ENCODE measurements at places on chromosomes 7 and 10. TPM values are rescaled to one million over a fixed set of nuclear protein-coding genes. Genes with fewer than 3 reads are reported as not detected.
A peak's percentile ranks its signal among the peaks of the same experiment; 100 is the strongest.

Gene CNTNAP2
- total RNA-seq = 14.7 TPM

Gene FZD1
- 8.1 TPM for total RNA-seq

DNA sequence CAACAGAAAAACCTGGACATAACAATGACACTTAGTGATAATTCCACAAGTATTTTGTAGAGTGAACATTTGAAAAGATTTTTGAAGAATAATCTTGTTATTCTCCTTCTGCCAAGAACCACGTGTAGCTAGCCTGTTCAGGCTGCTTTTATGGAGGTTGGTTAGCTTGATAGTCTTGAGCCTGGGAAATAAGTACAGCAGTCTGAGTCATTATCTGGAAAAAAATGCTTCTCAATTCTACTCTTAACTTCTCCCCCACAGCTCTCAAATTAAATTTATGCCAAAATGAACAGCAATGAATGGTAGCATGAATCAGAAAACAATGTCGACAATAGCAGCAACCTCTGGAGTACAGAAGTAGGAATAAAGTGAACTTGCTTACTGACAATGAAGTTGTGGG, 63.2 kb downstream of the GPR37 start:
- H3K36me3 ChIP-seq = no peaks in the 10 kb centered on the region
- DNase-seq = no peak

DNA sequence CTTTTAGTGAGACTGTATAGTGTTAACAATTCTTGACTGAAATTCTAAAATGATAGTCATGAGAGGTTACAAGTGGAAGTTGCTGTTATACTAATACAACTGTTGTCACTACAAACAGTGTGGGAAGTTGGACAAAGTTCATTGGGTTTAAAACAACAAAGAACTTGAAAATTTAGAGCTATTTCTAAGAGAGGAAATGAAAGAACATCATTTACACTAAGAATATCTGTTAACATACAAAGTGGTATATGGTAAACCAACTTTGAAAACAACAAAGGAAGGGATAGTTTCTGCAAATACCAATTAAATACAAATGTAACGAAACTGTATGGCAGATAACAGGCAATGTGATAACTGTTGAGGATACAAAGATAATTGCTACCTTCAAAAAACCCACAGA, 11.6 kb downstream of the MTPN start:
- no peak overlapping the region for H3K4me3 ChIP-seq
- H3K27me3 ChIP-seq = no peaks in the 10 kb centered on the region
- DNase-seq = no peak
- H3K36me3 ChIP-seq = no peaks in the 10 kb centered on the region

DNA sequence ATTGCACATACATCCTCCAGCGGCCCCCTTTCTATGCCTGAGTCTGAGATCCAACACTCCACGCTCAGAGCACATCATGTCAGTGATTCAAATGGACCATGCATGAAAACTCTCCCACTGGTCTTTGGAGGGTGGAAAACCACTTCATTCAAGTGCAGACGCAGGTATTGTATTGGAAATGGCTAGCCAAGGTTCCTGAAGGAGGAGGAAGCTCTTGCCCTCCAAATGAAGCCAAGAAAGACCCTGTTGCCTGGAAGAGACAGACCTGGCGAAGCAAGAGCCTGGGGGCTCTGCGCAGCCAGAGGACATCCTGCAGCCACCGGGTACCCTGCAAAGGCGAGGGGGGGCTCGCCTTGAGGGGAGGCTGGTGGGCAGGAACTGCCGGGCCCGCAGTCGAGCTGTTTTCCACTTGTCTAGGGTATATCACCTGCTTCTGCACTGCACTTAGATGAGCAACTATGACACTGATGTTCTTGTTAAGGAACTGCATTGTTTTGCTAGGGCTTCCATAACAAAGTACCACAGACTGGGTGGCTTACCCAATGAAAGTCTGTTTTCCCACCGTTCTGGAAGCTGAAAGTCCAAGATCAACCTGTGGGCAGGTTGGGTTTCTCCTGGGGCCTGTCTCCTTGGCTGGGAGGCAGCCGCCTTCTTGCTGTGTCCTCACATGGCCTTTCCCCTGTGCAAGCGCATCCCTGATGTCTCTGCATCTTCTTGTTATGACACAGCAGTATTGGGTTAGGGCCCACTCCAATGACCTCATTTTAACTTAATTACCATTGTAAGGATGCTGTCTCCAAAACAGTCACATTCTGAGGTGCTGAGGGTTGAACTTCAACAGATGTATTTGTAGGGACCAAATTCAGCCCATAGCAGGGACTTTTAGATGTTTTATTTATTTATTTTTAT, 233.4 kb downstream of the ARHGAP12 start:
- H3K27me3 ChIP-seq = no peaks in the 10 kb centered on the region
- H3K4me3 ChIP-seq = no peak overlapping the region
- peaks cover 3% of the 10 kb centered on the region for H3K4me1 ChIP-seq
- DNase-seq = no peak
- H3K36me3 ChIP-seq = no peaks in the 10 kb centered on the region
- no peak overlapping the region for H3K27ac ChIP-seq

- H3K4me1 ChIP-seq = peaks cover 8% of the 10 kb centered on the region
- H3K27ac ChIP-seq = no peak overlapping the region
- no peaks in the 10 kb centered on the region for H3K27me3 ChIP-seq
- no peak overlapping the region for H3K4me3 ChIP-seq
- DNase-seq = no peak
Observed at GRCh38 chr7:99105756-99106155, 38.2 kb downstream of the SMURF1 start.

DNA sequence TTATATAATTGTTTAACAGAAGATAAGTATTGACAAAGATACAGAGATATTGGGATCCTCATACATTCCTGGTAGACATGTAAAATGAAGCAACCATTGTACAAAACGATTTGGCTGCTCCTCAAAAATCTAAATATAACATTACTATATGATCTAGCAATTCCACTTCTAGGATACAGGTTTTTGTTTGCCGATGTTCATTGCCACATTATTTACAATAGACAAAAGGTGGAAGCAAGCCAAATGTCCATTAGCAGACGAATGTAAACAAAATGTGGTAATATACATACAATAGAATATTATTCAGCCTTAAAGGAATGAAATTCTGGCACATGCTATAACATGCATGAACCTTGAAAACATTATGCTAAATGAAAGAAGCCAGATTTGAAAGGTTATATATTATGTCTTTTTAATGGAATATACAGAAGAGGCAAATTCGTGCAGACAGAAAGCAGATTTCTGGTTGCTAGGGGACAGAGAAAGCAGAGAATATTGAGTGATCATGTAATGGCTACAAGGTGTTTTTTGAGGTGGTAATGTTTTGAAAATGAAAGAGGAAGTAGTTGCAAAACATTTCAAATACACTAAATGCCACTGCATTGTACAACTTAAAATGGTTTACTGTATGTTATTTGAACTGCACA, 44.9 kb downstream of the POLR1F start:
- H3K36me3 ChIP-seq = no peaks in the 10 kb centered on the region
- H3K4me3 ChIP-seq = no peak overlapping the region
- DNase-seq = no peak
- no peak overlapping the region for H3K27ac ChIP-seq
- no peaks in the 10 kb centered on the region for H3K27me3 ChIP-seq

DNA sequence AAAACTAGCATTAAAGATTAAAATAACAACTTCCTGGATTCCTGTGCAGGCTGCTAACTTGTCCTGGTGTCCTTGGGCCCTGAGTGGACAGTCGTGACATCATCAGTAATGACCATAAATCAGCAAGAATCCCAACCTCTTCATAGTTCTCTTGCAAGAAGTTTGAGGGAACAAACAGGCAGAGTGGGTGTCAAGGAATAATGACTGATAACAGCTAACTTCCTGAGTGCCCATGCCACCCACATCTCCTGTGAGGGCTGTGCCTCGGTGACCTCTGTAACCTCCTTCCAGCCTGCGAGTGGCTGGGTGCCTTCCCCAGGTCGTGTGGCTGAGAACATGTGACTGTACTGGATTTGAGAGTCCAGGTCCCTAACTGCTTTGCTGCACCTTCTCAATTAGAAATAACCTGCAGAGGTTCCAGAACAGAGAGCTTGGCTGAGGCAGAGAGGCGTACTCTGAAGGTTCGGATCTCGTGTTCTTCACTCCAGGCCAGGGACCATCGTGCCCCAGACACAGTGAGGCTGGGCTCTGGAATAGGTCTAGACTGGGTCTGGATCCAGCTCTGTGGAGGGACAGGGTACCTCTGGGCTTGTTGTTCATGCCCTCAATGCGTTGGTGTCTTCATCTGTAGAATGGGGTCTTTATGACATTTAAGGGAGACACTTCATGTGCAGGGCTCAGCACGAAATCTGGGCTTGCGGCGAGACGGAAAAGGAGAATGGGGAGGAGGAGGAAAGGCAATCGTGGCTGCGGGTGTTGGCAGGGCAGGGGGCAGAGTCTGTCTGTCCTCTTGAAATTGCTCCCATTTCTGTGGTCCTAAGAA, 313.1 kb upstream of the ZNF32 start:
- no peaks in the 10 kb centered on the region for H3K36me3 ChIP-seq
- H3K4me3 ChIP-seq = no peak overlapping the region
- H3K27ac ChIP-seq = no peak overlapping the region
- DNase-seq = no peak

DNA sequence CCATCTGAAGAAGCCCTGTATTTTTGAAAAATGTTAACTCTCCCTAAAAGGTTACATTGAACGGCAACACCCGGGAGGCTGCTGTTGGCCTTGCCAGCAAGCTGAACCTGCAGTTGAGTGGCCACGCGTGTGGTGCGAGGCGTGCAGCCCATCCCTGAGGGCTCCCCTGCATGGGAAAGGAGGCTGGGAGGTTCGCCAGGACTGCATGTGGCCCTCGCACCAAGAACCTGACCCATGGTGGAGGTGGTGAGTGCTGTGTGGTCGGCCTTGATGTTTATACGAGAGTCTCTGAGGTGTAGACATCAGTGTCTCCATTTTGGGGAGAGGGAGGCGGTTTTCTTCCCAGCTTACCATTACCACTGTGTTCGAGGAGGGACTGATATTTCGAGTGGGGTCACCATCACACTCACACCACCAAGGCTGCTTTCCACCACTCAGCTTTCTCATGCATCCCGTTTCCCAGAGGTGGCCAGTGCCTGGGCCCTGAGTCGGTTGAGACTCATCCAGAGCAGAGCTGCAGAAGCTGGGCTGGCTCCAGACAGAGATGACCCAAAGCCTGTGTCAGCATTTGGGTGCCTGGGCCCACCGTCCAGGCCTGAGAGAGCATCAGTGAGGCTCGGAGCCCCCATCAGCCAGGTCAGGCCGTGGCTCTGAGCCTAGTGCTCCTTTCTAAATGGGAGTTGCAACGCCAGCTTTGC, 222.6 kb downstream of the EBF3 start:
- peak; percentile 2 for DNase-seq
- H3K4me1 ChIP-seq = no peaks in the 10 kb centered on the region
- no peak overlapping the region for H3K4me3 ChIP-seq
- H3K27me3 ChIP-seq = no peaks in the 10 kb centered on the region

GRCh38 chr10:126683466-126683865, 13.0 kb upstream of the C10orf90 start:
- no peak for DNase-seq
- no peaks in the 10 kb centered on the region for H3K4me1 ChIP-seq
- no peaks in the 10 kb centered on the region for H3K36me3 ChIP-seq

- H3K4me1 ChIP-seq = no peaks in the 10 kb centered on the region
- H3K27me3 ChIP-seq = no peaks in the 10 kb centered on the region
- H3K27ac ChIP-seq = no peak overlapping the region
- no peak for DNase-seq
- H3K36me3 ChIP-seq = no peaks in the 10 kb centered on the region
Observed at GRCh38 chr10:79312601-79313187, 34.6 kb upstream of the PPIF start.

GRCh38 chr7:141785706-141786552, 4.1 kb upstream of the TAS2R5 start:
- no peak overlapping the region for H3K4me3 ChIP-seq
- H3K36me3 ChIP-seq = no peaks in the 10 kb centered on the region
- DNase-seq = peak; percentile 55
- H3K27me3 ChIP-seq = no peaks in the 10 kb centered on the region

GRCh38 chr7:80699721-80700256, 61.3 kb downstream of the CD36 start:
- no peak for DNase-seq
- peaks cover 16% of the 10 kb centered on the region for H3K4me1 ChIP-seq
- H3K27me3 ChIP-seq = no peaks in the 10 kb centered on the region

Measured in hepatocyte (in vitro differentiated cells).